CD4-positive, alpha-beta T cell treated with Interleukin-15 for 4 hours (primary cell): ENCODE measurements at places on chromosomes 1 and 21.

- no peak for DNase-seq
Observed at GRCh38 chr1:18142969-18143368, 35.4 kb downstream of the IGSF21 start.

- no peak for DNase-seq
Observed at GRCh38 chr1:185208626-185209180, 51.7 kb downstream of the SWT1 start.

DNA sequence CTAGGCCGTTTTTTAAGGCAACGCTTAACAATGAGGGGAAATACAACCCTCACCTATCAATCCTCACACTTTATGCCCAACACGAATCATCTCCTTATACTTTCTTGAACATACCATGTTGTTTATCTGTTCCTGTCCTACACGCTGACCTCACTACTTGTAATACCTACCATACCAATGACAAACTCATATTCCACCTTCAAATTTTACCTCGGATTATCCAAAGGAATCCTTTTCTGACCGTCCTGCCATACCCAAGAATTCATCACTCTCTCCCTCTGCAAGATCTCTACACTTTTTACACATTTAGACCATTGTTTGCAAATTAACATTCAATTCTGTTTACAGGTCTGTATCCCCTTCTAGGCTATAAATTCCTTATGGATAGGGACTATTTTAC, 64.4 kb upstream of the GUCA2A start:
- DNase-seq, result no peak

DNA sequence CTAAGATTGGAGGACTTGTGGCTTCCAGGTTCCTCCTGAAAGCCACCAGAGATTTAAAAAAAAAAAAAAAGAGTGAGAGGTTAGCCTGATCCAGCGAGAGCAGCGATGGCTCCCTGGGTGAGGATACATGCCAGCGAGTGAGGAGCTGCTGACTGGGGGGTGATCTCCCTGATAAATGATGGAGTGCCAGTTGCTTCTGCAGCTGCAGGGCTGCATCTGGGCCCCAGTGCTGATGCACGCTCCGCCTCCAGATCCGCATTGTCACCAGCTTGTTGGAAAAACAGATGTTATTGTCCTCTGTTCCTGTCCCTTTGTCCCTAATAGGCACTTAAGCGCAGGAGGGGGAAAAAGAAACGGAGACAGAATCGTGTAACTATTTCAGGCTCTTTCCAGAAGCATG, 28.6 kb downstream of the UBIAD1 start:
- DNase-seq, result no peak

GRCh38 chr1:31216016-31216415, 23.7 kb downstream of the NKAIN1 start:
- no peak for DNase-seq

DNA sequence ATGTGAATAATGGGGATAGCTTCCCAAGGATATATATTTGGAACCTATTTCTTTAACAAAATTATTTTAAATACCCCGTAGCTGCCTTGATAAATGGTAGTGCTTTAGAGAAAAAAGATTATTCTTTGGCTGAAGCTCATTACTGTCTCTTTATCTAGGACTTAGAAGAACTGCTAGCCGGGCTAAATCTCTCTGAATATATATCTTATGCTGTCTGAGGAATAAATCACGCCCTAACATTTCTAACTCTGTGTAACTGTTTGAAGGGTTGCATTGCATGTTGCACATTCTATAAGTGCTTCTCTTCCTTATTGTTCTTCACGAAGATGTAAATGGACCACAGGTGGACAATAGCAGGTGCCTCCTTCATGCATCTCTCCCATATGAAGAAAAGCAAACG, 585.0 kb upstream of the ZP4 start:
- DNase-seq, result no peak

GRCh38 chr1:67771152-67771551, 62.1 kb downstream of the GNG12 start:
- DNase-seq, result no peak

DNA sequence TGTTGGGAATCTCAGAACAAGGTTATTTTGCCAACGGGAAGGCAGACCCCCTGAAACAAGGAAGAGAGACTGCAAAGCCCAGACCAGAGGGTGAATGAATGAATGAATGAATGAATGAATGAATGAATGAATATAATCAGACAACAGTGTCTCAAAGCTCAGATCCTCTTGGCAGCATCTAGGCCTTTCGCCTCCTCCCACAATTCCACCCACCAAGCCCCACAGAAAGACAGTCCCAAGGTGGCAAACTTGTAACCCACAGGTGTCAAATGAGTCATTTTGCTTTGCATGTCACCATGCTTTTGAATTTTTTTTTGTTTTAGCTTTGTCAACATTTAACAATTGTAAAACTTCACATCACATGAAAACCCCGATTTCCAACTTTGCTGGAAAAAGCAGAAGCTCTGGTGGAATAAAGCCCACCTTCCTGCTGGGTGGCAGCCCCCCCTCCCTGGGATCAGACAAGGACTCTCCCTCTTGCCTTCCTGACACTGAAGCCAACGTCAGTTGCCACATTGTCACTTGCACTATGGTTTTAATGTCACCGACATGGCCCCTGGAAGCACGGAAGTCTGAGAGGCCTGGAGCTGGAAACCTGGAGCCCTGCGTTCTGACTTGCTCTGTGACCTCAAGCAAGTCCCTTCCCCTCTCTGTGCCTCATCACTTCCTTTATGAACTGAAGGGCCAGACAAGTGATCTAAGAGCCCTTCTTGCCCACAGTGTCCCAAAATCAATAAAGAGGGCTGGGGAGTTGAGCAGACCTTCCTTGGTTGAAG, 134.6 kb upstream of the RUNX3 start:
- DNase-seq, result peak; percentile 53

DNA sequence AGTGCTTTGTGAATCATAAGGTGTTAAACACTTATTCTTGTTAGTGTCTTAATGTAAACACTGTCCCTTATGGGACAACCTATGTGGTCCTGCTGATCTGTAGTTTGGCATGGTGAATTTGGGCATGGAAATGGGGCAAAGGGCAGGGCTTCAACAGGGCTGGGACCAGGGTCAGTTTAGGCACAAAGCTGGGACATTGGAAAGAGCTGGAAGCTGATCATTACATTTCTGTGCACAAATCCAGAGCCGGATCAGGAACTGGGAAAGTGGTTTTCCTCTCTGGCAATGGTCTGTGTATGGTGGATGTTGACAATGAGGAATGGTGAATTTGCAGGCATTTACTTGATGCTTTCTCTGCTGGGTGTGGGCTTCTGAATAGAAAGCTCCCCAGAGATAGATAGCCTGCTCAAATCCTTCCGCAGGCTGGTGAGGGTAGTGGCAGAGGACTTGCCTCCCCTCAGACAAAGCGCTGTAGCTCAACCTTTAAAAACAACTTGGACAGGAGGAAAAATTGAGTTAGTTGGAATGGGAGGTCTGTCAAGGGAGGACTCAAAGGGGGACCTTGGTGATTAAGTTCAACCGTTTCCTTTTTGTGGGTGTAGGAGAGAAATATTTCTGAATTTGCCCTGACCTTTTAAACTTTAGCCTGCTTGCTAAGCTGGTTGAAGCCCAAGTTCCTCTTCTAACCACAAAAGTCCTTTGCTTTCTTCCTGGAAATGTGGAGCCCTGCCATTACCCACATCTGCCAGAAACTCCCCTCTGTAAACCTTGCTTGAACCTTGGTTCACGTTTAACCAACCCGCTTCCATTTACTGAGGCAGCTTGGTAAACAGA, 35.3 kb downstream of the HLX start:
- no peak for DNase-seq

GRCh38 chr21:15332572-15332971, 267.8 kb upstream of the NRIP1 start:
- no peak for DNase-seq

DNA sequence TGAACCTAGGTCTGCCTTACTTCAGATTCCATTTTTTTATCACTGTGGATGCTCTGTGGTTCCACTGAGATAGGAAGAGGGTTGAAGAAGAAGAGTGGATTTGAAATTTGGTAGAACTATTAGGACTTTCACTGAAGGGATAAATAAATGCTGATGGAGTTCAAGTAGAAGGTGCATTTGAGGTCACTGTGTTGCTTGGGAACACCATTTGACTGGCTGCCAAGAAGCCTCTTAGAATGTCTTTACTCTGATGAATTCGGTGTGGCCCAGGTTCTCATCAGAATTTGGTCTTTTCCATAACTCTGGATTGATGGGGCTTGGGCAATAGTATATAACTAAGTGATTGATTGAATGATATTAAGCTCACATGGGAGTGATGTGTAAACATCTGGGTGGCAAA, 11.9 kb downstream of the XPR1 start:
- DNase-seq, result no peak

DNA sequence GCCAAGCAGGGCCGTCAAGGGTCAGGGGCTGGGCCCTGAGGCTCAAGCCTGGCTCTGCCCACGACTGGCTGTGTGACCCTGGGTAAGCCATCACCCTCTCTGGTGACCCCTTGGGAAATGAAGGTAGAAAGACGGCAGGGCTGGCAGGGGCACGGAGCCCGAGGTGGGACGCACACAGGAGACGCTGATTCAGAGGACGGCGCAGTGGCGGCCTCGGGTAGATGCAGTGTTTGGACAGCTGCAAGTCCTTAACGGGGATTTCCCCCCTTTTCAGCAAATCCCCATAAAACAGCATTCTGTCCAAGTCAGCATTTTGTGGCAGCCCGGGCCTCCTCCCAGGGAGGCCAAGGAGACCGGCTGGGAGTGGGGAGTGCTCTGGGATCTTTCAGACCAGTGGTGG, 16.7 kb downstream of the COL8A2 start:
- DNase-seq, result no peak

DNA sequence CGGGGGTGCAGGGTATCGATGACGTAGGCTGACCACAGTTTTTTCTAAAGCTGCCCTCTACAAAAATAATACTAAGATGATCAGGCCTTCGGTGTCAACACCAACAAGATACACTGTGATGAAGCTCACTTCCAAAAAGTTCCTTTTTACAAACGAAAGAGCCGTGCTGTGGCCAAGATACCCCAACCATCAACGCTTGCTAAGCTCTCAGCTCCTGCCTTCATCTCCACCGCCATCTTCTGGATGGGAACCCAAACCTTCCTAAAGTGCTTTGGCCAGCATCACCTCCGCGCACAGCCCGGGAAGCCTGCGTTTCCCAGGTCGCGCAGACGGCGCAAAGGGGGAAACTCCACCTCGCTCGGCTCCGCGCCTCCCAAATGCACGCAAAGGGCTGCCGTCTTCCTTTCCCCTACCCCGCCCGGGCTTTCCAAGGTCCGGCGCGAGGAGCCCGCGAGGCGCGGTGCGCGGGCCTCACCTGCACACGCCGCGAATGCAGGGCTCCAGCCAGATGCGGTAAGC, 541 bp downstream of the USP48 start:
- peak; percentile 39 for DNase-seq

- DNase-seq, result no peak
Observed at GRCh38 chr1:1001057-1001783, 1.3 kb upstream of the HES4 start.

GRCh38 chr1:223337174-223337869, 26.7 kb downstream of the SUSD4 start:
- no peak for DNase-seq

- DNase-seq, result no peak
Observed at GRCh38 chr21:31505975-31506374, 153.5 kb upstream of the SOD1 start.

DNA sequence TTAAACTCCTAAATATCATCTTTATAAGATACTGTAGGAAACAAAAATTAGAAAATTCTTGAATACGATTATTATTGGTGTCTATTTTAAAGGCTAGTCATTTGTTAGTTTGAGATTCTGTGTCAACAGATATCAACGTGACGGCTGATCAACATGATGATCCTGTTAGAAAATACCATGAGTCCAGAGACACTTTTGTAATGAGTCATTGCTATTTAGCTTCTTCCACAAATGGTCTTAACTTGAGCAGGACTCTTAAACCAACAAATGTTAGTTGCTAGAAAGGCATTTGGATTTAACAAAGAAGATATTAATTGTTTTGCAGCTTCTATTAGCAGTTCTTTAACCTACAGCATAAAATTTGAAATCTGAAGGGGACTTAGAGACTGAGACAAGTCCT, 131.2 kb downstream of the TGFB2 start:
- DNase-seq, result no peak

DNA sequence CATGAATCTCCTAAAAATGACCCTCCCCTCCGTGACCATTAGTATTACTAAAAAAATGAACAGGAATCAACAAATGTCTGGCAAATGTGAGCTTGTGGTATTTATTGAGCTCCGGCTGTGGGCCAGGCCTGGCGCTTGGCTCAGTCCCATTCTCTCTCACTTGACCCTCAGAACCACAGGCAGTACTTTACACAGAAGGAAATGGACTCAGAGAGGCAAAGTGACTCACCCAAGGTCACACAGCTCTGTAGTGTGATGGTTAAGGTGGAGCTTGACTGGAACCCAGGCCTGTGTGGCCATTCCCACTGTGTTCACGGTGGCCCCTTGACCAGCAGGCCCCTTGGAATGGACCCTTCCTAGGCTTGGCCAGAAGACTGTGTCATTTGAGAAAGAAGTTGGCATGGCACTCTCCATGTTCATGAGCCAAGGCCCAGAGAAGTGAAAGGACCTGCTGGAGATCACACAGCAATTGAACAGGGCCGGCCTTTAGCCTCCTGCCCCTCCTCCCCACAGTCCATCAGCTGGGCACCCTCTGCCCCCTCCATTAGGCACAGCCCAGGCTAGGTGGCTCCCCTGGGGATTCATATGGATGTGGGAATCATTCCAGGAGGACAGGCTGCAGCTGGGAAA, 32.1 kb downstream of the FAM151A start:
- no peak for DNase-seq

DNA sequence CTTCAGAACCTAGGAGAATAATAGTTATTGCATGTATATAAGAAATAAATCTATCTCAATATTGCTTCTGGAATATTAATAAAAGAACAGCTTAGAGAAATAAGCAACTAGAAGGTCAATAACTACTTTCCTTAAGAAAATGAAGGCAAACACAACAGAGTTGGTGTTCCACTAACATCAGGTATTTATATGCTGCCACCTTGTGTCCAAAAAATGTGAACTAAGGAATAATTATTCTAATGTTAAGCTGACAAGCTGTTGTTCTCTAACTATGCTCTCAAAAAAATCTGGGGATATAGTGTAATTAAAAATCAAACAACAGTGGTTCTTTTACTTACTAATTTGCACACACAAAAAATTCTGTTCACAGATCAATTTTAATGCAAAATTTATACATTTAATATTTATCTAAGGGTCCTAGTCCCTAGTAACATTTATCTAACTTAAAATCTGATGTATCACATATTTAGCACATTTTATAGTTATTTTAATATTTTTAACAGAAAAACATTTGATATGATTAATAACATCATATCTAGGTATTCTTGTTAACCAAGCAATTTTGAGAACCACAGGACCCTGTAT, 39.6 kb downstream of the UCHL5 start:
- peak; percentile 57 for DNase-seq

GRCh38 chr1:9201401-9202239, 33.0 kb upstream of the H6PD start:
- DNase-seq, result no peak

- no peak for DNase-seq
Observed at GRCh38 chr1:182624577-182624976, 20.4 kb upstream of the RGS16 start.

DNA sequence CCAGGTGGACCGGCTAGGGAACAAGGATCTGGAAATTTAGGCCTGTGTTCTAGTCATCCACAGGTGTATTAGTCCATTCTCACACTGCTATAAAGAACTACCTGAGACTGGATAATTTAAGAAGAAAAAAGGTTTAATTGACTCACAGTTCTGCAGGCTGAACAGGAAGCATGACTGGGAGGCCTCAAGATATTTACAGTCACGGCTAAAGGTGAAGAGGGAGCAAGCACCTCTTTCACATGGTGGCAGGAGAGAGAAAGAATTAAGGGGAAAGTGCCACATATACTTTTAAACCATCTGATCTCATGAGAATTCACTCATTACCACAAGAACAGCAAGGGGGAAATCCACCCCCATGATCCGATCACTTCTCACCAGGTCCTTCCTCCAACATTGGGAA, 174.7 kb upstream of the C1orf105 start:
- DNase-seq, result no peak
